Stimulated activated CD8-positive, alpha-beta memory T cell treated with anti-CD3 and anti-CD28 coated beads, Interleukin-15, amount 100 ng/mL, for 24 hours (primary cell): ENCODE measurements at places on chromosomes 1 and 21.

DNA sequence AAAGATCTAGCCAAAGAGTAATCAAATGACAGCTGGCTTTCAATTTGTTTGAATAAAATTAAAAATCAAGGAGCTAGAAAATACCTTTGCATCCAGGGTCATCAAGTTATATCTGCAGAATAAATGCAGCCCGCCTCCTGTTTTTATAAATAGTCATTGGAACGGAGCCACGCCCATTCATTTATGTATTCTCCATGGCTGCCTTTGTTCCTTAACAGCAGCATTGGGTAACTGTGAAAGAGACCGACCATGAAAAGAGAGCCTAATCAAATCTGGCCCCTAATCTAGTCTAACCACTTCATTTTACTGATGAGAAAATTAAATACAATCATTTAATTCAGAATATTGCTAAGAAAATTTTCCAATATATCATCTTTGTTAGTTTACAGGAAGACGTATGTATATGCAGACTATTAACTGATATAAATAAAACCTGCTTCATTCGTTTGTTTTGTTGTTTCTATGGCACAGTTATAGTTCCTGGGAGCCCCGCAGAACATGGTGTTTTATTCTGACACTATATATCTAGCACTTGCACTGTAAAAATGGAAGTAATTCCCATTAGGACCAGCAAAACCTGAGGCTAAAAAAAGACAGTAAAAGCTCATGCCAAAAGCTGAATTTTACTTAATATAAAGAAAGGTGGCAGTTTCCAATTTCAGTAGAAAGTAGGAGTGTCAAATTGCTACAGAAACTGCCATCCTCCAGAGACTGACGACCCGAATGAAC, 111.8 kb upstream of the PALMD start:
- DNase-seq = no peak

DNA sequence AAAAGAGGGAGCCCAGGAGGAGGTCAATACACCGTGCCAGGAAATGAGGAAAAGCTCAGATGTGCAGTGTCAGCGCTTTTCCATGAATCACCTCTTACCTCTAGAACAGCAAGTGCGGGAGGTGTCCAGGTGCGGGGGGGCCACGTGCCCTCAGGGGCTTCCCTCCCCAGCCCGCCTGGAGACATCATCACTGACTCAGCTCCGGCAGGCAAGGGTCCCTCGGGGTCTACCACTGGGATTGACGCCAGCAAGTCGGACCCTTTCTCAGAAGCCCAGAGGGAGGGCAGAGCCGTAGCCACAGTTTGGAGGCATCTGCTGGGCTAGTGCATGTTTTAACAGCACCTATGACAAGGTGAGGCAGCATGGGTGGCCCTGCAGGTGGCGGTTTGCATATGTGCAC, 67.4 kb upstream of the TRAPPC10 start:
- no peak for DNase-seq

GRCh38 chr1:171267391-171267790, 19.1 kb downstream of the FMO1 start:
- no peak for DNase-seq

DNA sequence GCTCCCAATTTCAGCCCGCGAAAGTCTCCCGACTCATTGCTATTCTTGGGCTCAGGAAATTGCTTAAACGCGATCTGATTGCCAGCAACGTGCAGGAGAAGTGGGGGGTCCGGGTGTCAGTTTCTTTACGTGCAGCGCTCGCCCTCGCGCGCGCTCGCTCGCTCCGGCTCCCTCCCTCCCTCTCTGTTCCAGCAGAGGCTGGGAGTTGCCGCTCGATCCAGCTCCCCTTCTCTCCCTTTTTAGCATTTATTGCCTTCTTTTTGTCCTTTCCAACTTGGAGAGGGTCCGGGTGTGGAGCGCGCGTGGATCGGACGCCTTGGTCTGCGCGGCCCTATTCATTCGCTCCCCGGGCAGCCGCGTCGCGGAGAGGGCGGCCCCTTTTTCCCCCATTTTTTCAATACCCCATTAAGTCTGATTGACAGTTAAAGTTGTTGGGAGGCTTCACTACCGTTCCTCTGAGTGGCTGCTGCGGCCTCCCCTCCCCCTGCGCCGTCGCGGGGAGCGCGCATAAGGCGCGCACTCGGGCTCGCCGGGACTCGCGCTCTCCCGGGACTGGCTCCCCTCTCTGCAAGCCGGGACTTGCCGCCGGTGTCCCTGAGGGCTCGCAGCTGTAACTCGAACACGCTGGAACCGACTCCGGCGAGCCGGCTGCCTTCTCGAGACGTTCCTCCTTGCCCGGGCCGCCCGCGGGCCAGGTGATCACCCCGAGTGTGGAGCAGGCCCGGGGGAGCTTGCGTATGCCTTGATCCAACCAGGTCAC, at the start of gene DHRS3:
TSS of gene DHRS3 (minus strand) at position 310 of the 760 bp plus-strand sequence. CDS start 862 bp downstream, outside the sequence.
- no peak for DNase-seq

- DNase-seq = no peak
Observed at GRCh38 chr21:41711416-41712007, 55.3 kb downstream of the RIPK4 start.

- DNase-seq = no peak
Observed at GRCh38 chr1:117013309-117013858, 11.8 kb downstream of the CD101 start.

GRCh38 chr1:10242811-10243210, 32.4 kb downstream of the KIF1B start:
- no peak for DNase-seq

- no peak for DNase-seq
Observed at GRCh38 chr21:17828223-17828622, 9.1 kb upstream of the C21orf91 start.

GRCh38 chr1:6111991-6112689, 66.5 kb downstream of the KCNAB2 start:
- DNase-seq = no peak

- DNase-seq = no peak
Observed at GRCh38 chr21:23960769-23961168, 1646.5 kb downstream of the MRPL39 start.

- DNase-seq = no peak
Observed at GRCh38 chr1:167763525-167764220, 41.9 kb downstream of the MPZL1 start.

GRCh38 chr21:44088401-44088780, 18.8 kb upstream of the PWP2 start:
- no peak for DNase-seq

DNA sequence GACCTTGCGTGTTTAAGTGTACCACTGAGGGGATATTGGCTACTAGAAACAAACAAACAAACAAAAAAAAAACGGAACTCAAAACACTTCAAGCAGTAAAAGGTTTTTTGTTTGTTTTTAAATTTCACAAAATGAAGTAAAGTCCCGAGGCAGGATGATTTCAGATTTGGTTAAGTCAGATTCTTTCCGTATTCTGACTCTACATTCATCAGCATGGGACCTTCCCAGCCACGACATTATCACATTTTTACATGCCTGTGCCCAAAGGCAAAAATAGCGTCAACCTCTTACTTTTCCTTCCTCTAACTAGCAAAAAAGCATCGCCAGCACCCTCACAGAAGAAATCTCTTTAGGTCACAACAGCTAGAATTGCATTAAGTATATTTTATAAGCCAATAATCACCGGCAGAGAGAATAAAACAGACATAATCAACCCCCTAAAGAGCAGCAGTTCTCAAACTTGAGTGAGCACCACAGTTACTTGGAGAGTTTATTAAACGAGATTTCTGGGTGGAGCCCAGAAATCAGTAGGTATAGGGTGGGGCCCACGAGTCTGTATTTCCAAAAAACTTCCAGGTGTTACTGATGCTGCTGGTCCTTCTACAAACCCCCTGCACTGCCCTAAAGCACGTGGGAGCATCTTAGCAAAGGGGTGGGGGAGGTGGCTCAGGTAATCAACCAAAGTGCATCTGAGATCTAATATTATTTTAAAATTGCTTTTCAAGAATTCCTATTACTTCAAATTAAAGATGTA, 227.6 kb downstream of the RGS7 start:
- DNase-seq = no peak

DNA sequence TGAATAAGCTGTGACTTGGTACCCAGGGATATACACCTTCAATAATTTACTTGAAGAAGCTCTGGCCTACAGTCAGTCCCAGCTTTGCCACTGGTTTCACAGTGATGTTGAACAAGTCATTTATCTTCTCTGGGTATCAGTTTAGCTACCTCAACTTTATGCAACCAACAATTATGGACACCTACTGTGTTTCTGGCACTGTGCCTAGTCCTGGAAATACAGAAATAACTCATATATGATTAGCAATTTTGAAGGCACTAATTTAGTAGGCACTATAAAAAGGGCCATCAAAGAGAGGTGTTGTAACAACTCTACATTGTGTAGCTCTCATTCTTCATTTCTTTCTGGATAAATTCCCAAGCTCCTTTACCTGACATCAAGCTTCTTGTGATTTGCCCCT, 88.6 kb upstream of the SPATA6 start:
- DNase-seq = no peak
